ENCODE measurements at places on chromosomes 11 and 22.

GRCh38 chr22:21984793-21985192, 2.2 kb upstream of the TOP3B start:
- peak; percentile 61 for DNase-seq

DNA sequence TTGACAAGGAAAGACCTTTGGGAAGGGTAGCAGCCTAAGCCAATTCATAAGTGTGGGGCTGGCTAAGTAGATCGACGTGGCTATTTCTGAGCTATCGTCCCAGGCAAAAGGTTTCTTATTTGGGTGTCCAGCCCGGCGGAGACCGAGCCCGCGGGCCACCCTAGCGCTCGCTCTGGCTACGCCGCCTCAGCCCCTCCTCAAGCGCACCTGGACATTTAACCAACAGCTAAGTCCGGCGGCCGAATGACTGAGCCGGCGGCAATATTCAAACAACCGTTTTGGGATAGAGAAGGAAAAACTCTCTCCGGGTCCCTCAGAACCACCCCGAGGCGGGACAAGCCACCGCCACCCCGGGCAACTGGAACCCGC, 457 bp downstream of the RNF141 start:
- no peak for DNase-seq

GRCh38 chr11:75565221-75565814, 3.3 kb downstream of the SERPINH1 start:
- DNase-seq, result no peak

DNA sequence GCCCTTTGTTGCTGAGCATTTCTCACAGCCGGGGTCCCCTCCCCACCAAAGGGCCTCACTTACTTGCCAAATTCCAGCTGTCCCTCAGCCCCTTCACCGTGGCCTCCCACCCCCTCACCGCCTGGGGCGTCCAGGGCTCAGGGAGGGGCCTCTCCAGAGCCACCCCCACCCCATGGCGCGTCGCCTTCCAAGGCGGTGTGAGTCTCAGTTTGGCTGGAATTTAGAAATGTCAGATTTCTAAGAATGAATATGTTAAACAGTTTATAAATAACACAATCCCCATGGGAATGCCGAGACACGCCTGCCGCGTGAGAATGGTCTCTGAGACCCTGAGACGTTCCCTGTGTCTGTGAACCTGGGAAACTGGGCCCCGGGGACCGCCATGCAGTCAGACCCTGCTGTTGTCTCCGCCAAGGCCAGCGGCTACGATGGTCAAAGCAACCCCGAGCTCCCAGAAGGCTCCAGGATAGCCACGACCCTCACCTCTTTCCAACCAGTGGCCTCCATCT, 28.9 kb downstream of the CELSR1 start:
- no peak for DNase-seq

GRCh38 chr11:116403794-116404461, 368.9 kb downstream of the BUD13 start:
- no peak for DNase-seq

- DNase-seq, result peak; percentile 10
These were observed 53.5 kb downstream of the KCNJ4 start for GRCh38 chr22:38401336-38402084.

- DNase-seq, result no peak
These were observed 461.7 kb upstream of the CADM1 start for GRCh38 chr11:115965767-115966504.

GRCh38 chr11:10617551-10617950, 49.1 kb upstream of the LYVE1 start:
- no peak for DNase-seq

DNA sequence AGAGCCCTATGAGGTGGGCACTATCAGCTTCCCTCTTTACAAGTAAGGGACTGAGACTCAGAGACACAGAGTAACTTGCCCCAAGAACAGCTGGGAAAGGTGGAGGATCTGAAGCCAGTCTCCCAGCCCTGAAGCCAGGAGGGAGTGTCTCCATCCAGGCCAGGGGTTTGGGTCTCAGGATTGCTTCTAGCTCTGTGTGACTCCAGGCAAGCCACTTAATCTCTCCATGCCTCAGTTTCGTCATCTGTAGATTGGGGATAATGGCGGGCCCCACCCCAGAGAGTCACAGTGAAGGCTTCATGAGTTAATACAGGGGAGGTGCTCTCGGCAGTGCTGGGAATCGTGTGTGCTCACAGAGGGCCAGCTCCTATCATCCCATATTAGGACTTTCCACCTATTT, 10.5 kb downstream of the MAP4K2 start:
- no peak for DNase-seq

GRCh38 chr11:84909740-84910139, 717.4 kb downstream of the DLG2 start:
- no peak for DNase-seq

DNA sequence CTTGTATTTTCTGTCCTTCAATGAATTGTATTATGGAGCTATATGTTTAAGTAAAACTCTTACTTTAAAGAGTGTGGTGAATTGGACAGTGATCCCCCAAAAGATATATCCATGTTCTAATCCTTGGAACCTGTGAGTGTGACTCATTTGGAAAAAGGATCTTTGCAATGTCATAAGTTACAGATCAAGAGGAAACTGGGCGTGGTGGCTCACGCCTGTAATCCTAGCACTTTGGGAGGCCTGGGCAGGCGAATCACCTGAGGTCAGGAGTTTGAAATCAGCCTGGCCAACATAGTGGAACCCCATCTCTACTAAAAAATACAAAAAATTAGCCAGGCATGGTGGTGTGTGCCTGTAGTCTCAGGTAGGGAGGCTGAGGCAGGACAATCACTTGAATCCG, 36.7 kb downstream of the ELF5 start:
- DNase-seq, result no peak

DNA sequence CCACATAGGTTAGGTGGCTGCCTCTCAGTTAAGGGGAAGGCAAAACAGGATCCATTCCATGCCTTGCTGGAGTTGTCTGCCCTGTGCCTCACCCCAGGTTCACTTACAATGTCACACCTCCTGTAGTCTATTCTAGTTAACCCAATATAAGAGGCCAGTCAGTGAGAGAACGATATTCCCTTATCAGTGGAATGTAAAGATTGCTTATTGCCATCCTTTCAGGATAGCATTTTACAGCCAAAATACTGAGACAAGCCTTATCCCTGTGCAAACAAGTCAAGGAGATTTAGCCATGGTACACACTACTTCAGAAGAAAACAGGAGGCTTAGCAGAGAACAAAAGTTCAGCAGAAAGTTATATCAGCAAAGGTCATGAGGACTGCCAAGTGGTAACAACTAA, 5.5 kb downstream of the CYP2R1 start:
- DNase-seq, result no peak

- peak; percentile 11 for DNase-seq
These were observed 1070.1 kb downstream of the BRD1 start for GRCh38 chr22:48757581-48757980.

- DNase-seq, result no peak
These were observed 65.2 kb downstream of the PPP6R2 start for GRCh38 chr22:50408311-50408710.

- DNase-seq, result no peak
These were observed 27.8 kb downstream of the ARFGAP3 start for GRCh38 chr22:42829302-42829701.

- DNase-seq, result no peak
These were observed 381.9 kb upstream of the TENM4 start for GRCh38 chr11:79822766-79823165.

DNA sequence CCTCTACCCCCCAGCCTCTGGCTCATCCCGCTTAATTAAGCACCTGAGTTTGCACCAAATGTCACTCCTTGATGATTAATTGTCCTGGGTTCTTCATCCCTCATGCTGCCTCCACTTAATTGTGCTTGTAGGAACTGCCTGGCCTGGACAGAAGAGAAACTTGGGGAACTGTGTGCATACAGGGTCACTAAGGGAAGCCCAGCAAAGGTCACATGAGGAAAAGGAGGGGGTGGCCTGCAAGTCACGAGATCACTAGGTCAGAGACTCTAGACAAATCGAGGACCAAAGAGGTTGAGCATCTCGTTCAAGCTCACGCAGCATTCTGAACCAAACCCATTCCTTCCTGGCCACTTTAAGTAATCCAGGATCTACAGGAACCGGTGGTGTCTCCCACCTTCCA, 75.8 kb downstream of the PDE2A start:
- DNase-seq, result no peak

GRCh38 chr22:20532256-20532993, 25.0 kb downstream of the MED15 start:
- no peak for DNase-seq

DNA sequence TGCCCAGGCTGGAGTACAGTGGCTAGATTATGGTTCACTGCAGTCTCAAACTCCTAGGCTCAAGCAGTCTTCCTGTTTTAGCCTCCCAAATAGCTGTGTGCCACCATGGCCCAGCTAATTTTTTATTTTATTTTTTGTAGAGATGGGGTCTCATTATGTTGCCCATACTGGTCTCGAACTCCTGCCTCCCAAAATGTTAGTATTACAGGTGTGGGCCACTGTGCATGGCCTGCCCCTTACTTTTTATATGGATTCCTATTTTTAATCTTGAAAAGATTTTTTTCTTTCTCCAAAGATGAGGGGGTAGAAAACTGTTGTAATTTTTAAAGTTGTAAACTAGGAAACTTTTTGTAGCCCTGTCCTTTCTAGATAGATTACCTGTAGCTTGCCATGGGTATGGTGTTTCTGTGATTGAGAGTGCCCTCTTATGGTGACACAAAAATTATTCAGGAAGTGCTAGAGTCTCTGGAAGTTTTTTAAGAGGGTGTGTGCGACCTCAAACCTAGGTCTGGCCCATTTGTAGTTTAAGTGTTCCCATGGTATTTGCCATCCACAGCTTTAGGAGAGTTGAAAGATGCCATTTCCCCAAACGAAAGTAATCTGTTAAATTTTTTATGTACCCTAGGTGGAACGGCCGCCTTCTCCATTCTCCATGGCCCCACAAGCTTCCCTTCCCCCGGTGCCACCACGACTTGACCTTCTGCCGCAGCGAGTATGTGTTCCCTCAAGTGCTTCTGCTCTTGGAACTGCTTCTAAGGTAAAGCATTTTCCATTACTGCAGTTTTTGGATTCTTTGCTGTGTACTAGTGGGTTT, 32.4 kb downstream of the MCAM start:
- peak; percentile 63 for DNase-seq

DNA sequence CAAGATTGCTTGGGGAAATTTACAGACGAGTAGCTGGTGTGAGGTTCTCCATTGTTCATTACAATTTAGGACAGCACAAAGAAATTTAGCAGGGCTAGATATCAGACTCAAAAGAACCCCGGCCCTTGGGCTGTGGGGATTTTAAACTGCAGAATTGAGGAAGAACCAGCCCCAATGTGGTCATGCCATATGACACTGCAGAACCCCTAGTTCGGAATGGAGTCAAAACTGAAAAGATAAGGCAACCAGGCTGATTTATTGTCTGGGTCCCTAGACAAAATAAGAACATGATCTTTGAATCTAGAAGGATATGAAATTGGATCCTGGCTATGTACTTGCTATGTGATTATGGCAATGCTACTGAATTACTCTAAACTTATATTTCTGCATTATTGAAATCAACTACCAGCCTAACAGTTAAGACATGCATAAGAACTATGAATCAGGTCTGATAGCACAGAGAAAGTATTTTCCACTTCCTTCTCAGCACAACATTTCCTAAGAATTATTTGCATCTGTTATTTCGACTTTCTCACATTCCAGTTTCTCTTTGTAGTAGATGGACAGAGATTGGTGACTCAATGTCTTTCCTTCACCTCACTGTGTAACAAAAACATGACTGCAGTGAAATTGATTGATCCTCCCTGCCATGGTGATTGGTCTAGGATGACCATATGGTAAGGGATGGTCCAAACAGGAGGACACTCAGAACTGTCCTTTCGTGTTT, 13.2 kb downstream of the MMP3 start:
- no peak for DNase-seq

DNA sequence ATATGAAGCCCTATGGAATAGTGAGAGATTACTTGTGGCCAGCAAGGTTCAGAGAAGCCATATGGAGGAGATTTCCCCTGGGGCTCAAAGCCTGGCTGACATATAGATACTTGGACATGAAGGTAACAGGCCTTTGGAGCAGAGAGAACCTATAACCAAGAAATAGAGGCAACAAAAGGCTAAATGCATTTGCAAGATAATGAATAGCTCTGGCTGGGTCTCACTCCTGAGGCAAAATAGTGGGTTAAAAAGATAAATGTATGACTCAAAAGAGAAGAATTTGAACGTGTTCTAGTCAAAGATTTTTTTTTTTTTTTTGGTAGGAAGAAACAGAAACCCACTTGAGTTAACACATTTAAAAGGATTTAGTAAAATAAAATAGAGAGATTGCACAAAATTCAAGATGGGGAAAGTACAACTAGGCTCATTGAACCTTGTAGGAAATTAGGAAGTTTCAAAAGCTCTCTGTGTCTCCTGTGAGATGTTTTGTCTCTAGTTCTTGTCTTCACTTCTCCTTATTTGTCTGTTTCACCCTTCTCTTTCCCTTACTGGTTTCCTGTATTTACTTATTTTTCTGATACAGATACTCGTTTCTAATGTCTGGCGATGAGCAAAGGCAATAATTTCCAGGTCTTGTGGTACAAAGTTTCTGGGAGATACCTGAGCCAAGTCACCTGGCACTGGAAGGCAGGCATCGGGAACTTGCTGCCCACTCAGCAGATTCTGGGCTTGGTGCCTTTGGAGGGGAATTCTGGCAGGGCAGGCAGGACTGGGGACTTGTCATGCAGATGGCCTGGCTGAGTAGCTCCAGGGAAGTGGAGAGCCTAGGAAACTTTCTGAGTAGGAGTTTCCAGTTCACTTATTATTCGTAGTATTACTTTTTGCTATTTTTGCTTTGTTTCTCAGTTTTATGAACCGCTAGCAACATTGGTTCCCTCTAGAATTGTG, 49.2 kb upstream of the SESN3 start:
- DNase-seq, result no peak

- DNase-seq, result no peak
These were observed 1.6 kb downstream of the TSSC4 start for GRCh38 chr11:2402106-2402505.

DNA sequence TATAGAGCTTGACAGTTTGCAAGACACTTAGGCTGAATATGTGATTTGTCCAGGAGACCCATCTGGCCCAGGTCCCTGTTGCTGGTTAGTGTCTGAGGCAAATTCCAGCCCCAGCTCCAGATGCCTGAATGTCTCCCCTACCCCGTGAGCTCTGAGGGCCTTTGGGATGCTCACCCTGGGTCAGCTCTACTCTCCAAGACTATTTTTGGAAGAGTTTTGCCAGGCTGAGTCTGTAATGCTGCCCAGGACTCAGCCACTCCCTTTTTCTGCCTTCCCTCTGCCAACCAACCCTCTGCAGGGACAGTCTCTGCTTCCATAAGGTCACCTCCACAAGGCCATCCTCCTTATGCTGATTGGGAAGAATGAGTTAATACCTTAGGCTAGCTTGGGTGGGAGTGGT, 66.3 kb downstream of the CABIN1 start:
- DNase-seq, result no peak

DNA sequence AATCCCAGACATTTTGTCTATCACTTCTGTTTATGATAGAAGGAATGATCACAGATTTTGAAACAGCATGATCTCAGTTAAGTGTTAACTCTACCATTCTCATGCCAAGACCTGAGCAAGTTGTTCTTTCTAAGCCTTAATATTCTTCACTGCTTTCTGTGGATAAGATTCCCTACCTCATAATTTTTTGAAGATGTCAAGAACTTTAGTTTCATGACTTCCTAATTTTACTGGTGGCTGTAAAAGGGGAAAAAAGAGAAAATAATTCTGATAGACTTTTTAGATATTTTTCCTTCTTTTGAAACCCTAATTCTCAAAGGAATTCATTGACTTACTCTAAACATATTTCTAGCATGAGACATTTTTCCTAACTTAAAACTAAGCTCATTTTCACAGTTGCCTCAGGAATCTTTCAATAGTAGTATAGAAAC, 520.0 kb upstream of the LUZP2 start:
- DNase-seq, result no peak

All from GM13977 (cell line).